ENCODE measurements at places on chromosomes 2 and 18.
A peak's percentile ranks its signal among the peaks of the same experiment; 100 is the strongest.

- DNase-seq: no peak
These were observed 87.9 kb downstream of the ICOS start for GRCh38 chr2:204024503-204024902.

GRCh38 chr2:180158961-180159360 is 151.9 kb upstream of the CWC22 start:
- no peak for DNase-seq

DNA sequence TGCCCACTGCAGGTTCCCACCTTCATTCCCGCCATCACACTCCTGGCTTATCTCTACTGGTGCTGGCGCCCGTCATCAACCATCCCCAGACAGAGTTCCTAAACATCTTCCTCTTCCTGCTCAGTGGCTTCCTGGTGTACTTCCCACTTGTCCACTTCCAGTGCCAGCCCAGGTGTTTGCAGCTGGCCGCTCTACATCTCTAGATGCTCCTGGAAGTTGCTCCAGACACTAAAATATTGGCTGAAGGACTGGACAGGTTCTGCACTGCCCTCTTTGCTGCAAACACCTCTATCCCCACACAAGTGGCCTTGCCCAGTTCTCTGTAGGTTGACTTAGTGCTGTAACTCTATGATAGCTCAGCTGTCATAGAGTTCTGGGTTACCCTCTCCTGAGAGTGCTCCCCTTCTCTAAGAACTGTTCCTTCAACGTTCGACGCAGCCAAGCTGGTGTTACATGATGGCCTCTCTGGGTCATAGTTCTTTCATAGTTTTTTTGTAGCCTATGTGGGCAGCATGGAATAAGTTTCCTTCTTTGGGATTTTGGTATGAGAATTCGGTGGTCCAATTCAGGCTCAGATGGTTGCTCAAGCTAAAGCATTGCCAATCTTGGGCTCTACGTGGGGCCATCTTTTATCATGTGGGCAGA is 45.8 kb upstream of the PUM2 start:
- no peak for DNase-seq

DNA sequence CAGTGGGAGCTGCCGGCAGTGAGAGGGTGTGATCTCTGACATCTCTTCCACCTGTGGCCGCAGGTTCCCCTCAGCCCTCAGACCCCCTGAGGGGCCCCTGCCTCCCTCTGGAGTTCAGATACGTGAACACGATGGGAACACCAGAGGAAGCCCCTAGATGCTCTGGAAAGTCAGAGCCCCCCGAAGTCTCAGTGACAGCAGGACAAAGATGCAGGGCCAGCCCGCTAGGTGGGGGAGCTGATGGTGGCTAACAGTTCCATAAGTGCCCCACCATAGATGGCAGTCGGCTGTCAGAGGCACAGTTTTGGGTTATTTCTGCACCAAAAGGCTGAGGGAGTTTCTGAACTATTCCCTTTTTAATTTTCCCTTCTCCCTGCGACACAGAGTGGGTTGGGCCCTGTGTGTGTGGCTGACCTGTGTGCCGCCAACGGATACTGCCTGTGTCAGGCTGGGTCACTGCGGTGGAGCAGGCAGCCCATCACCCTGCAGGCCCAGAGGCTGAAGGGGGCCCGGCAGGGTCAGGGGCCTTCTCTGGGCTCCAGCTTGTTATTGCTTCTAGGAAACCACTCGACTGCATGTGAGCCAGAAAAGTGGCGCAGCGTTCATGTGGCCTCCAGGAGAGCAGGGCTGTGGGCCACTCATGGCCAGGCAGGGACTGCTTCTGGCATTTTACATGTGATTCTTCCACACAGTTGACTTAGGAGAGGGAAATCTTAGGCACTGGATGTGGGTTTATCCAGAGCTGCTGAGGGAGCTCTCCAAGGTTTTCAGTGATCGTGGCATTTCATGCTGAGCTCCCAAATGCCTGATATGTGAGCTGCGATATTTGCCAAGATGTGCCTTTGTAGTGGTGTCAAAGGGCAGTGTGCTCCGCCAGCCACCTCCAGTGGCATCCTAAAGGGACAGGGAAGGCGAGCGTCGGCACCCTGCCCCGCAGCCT is 225.1 kb downstream of the SH3RF3 start:
- DNase-seq: no peak

DNA sequence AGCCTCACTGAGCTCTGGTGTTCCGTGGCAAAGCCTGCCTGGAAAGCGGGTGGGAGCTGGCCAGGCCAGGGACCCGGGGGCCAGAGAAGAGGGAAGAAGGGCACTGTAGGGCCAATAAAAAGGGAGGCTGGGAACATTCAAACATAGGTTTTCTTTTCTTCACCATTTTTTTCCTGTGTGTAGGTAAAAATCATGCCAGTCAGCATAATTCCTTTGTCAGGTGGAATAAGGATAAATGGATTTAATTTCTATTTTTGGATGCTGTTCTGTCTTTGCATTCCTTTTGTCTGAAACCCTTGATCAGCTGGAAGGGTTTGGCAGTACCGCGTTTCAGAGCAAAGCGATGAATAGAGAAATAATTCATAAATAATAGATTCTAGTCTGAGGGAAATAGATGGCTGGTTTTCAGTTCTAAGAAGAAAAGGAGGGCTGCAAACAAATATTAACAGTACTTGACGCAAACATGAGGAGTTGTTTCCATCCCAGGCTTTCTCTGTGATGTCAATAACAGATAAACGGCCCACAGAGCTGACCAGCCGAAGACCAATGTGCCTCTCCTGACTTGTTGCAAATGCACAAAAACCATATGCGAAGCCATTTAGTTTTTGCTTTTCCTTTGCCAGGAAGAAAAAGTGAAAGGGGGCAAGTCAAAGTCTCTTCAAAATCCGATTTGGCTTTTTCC is 384.4 kb downstream of the TSN start:
- DNase-seq: no peak

- no peak for DNase-seq
These were observed 290.2 kb downstream of the ZNF385B start for GRCh38 chr2:179571252-179571651.

- DNase-seq: peak; percentile 42
These were observed 806.4 kb downstream of the TRIB2 start for GRCh38 chr2:13522917-13523821.
